ENCODE measurements at places on chromosomes 5 and 9. TPM values are rescaled to one million over a fixed set of nuclear protein-coding genes. Genes with fewer than 3 reads are reported as not detected.

- no peak for DNase-seq
Observed at GRCh38 chr5:36558641-36559040, 47.8 kb upstream of the SLC1A3 start.

GRCh38 chr9:127893392-127893791, 6.0 kb downstream of the ST6GALNAC6 start:
- no peak for DNase-seq

Gene SPDL1
- total RNA-seq = 20.8 TPM

- no peak for DNase-seq
Observed at GRCh38 chr9:16718296-16718695, 152.2 kb downstream of the BNC2 start.

Gene ARSI
- total RNA-seq = 0.41 TPM

Gene LRRC14B
- 1.2 TPM for total RNA-seq

DNA sequence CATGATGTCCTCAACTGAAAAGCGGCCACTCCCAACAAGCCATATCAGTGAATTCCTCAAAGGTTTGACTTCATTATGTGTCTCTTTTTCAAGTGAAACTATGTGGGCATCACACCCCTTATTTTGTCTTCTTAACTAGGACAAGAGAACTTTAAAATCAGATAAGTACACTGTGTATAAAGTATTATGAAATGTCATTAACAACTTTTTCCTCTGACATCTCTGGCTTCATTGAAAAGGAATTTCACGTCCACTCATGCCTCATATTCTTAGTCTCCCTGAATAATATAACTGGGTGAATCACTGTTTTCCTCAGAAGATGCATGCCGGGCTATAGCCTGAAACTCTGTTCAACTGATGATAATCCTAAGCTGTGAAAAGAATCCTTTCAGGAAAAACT, 415.8 kb downstream of the ACTL7B start:
- no peak for DNase-seq

- no peak for DNase-seq
Observed at GRCh38 chr5:137890845-137891244, 1.6 kb downstream of the PKD2L2 start.

- no peak for DNase-seq
Observed at GRCh38 chr5:174287761-174288160, 242.3 kb downstream of the NSG2 start.

- DNase-seq = no peak
Observed at GRCh38 chr9:700365-701282, 140.9 kb upstream of the DMRT1 start.

Gene PCDHB6
- 3.3 TPM for total RNA-seq

Gene ANKHD1
- 62.0 TPM for total RNA-seq

Gene THG1L
- 22.8 TPM for total RNA-seq

DNA sequence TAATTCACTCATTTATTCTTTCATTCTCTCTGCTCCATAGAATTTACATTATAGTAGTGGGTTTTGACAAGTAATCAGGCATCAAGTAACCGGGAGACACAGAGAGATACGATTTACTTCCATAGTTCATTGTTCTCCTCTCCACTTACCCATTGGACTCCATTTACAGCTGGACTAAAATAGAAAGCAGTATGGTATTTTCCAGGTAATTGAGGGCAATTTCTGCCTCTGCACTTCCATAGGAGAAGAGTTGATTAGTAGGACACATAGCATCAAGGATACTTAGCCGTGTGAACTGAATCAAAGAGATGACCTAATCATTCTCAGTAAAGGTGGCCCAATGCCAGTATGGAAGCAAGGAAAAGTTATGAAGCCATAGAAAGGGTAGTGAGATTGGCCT, 244.4 kb downstream of the COX7C start:
- no peak for DNase-seq

DNA sequence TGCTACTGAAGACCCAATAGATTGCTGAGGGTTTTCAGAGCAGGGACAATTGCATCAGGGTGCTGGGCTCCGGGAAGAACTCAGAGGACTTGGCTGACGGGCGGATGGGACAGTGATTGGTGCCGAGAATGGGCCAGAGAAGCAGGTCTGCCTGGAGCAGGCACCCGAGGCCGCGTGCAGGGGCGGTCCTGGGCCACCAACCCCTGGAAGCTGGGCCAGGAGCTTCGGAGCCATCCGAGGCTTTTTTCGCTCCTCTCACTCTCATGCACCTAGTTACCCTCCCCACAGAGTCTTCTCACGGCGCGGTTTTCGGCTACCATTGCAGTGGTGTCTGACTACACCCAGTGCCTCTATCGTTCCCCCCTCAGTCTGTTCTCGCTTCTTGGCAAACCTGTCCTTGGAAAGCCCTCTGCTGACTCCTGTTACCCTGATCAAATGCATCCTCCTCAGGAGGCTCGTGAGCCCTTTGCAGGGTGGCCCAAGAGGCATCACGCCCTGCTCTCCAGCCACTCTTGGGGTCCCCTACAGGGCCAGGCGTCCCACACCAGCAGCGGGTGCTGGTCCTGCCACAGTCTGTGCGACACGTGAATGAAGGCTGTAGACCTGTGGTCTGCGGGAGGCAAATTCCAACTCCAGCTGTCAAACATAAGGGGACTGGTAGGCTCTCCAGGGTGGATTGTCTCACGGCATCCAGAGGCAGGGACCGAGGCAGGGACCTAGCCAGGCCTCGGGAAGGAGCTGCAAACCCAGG, 1.2 kb upstream of the CLPTM1L start:
- no peak for DNase-seq

Gene LMAN2
- 88.9 TPM for total RNA-seq

DNA sequence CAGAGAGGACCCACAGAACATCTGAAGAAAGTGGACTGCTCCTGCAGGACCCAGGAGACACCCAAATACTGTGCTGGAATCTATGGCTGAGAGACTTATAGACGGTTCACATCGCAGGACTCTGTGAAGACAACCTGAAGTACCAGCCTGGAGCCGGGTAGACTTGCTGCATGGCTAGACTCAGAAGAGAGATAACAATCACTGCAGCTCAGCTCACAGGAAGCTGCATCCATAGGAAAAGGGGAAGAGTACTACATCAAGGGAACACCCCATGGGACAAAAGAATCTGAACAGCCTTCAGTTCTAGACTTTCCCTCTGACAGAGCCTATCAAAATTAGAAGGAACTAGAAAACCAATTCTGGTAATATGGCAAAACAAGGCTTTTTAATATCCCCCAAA, 26.5 kb upstream of the TRIM36 start:
- DNase-seq = no peak

DNA sequence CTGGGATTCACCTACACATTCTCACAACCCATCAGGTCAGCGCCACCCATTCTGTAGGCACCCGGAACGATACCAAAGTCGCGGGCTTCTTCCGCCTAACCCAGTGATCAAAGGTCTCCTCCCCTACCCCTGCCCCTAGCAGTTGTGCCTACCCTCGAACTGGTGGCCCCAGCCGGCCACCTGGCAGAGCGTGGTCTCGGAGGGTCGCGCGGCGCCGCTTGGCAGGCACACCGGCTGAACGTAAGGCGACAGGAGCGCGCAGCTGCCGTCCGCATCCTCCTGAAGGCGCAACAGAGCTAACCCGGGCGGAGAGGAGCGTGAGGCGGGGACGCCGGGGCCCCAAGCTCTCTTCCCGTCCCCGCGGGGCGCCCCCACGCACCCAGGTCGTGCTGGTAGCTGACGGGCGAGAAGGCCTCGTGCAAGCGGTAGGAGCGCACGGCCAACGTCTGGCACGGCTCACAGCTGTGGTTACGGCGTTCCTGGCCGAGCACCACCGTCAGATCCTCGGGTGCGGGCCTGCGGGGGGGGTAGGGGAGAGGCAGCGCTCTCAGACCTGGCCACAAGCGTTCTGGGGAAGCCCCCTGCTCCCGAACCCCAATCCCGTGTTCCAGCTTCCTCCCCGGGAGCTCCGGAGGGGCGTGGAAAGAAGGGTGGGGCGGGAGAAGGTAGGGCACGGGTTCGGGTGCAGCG, 2.8 kb upstream of the PFN3 start:
- peak; percentile 40 for DNase-seq

Gene SLC45A2
- 0.41 TPM for total RNA-seq

DNA sequence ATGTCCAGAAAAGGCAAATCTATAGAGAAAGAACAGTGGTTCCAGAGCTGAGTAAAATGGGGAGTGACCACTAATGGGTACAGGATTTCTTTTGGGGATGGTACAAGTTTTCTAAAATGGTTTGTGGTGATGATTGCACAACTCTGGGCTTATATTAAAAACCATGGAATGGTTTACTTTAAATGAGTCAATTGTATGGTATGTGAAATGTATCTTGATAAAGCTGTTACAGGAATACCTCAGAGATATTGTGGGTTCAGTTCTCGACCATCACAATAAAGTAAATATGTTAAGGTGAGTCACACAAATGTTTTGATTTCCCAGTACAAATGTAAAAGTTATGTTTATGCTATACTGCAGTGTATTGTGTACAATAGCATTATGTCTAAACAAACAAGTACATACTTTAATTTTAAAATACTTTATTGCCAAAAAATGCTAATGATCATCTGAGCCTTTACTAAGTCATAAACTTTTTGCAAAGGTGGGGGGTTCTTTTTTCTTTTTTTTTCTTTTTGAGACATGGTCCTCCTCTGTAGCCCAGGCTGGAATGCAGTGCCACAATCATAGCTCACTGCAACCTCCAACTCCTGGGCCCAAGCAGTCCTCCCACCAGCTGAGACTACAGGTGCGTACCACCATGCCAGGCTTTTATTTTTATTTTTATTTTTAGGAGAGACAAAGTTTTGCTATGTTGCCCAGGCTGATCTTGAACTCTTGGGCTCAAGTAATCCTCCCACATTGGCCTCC, 65.9 kb downstream of the SHOC1 start:
- DNase-seq = no peak

Gene LRRC19
- not detected for total RNA-seq
